ENCODE measurements at places on chromosomes 7 and 10. TPM values are rescaled to one million over a fixed set of nuclear protein-coding genes. Genes with fewer than 3 reads are reported as not detected.

GRCh38 chr10:97964748-97965147 is 65.7 kb downstream of the CRTAC1 start:
- H3K27ac ChIP-seq = no peak overlapping the region
- no peaks in the 10 kb centered on the region for H3K4me1 ChIP-seq
- peaks cover 18% of the 10 kb centered on the region for H3K27me3 ChIP-seq
- no peak for DNase-seq
- H3K36me3 ChIP-seq = no peaks in the 10 kb centered on the region
- H3K4me3 ChIP-seq = no peak overlapping the region

DNA sequence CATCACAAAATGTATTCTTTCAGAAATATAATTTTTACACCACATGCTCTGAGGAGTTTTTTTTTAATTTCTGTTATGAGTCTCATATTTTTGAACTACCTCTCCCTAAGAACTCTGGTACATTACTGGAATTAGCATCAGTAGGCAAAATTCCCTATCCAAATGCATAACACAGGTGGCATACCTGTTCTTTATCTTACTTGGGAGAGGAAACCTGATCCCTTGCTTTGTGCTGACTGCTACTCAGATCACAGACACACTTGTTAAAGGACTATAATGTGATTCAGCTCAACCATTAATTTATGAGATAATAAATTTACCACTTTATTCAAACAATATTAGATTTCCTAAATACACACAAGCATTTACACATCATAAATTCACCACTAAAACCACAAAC is 617.2 kb downstream of the GRM8 start:
- H3K27me3 ChIP-seq = no peaks in the 10 kb centered on the region
- H3K36me3 ChIP-seq = no peaks in the 10 kb centered on the region
- no peaks in the 10 kb centered on the region for H3K4me1 ChIP-seq
- DNase-seq = no peak
- no peak overlapping the region for H3K4me3 ChIP-seq

- peak; percentile 45 for DNase-seq
- peaks cover 38% of the 10 kb centered on the region for H3K4me1 ChIP-seq
- H3K36me3 ChIP-seq = no peaks in the 10 kb centered on the region
- H3K27me3 ChIP-seq = peaks cover 2% of the 10 kb centered on the region
These were observed 20.1 kb upstream of the CABCOCO1 start for GRCh38 chr10:61642676-61643075.

DNA sequence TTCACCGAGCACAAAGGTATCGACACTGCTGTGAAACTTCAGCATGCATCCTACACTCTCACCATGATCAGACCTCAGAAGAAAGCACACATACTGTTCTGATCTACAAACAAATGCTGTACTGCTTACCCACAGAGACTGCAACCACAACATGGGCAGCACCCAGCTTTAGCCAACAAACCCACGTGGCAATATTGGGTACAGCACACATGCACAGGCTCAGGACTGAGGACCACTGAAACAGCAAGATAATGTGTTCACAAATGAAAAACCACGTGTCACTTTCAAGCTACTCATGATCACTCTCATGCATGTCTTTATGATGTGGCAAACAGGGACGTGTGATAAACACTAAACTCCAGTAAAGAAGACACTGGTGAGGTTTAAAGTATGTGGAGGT is 119.3 kb upstream of the PTN start:
- H3K36me3 ChIP-seq = peaks cover 12% of the 10 kb centered on the region
- H3K4me3 ChIP-seq = peak overlapping the region; percentile 52
- peaks cover 35% of the 10 kb centered on the region for H3K4me1 ChIP-seq
- DNase-seq = no peak
- no peaks in the 10 kb centered on the region for H3K27me3 ChIP-seq
- peak overlapping the region; percentile 75 for H3K27ac ChIP-seq

GRCh38 chr10:90213346-90213745 is 512.0 kb downstream of the KIF20B start:
- H3K4me3 ChIP-seq = no peak overlapping the region
- no peaks in the 10 kb centered on the region for H3K36me3 ChIP-seq
- H3K27ac ChIP-seq = no peak overlapping the region
- no peak for DNase-seq

DNA sequence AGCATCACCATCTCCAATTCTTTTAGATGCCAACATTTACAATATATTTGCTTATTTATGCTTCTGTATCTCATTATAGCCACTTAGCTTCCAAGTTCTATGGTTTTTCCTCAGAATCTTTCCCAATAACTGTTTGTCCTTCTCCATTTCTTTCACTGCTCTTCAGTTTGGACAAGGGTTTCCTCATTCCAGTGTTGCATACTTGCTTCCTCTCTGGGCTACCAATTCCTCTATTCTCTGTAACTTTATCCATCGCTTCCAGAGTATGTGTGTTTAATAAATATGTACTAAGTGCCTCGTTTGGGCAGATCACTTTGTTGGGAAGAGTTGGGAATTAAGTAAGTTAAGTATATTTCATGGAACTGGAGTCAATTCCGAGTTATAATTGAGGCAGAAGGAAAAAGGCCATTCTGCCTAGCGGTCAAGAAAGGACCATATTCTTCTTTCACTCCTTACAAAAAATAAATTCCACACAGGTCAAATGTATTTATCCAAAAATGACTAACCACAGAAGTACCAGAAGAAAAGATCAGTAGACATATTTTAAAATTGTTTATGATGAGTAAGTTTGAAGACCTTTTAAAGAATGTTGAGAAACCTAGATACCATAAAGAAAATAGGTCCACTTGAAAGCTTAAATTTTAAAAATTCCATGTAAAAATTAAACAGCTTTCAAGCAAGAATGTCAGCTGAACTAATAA is 10.8 kb downstream of the STAMBPL1 start:
- peaks cover 92% of the 10 kb centered on the region for H3K4me1 ChIP-seq
- DNase-seq = no peak
- H3K36me3 ChIP-seq = peaks cover 19% of the 10 kb centered on the region
- H3K27ac ChIP-seq = peak overlapping the region; percentile 46
- H3K4me3 ChIP-seq = peak overlapping the region; percentile 36
- no peaks in the 10 kb centered on the region for H3K27me3 ChIP-seq

GRCh38 chr7:26397796-26398426 is 106.2 kb downstream of the SNX10 start:
- H3K36me3 ChIP-seq = no peaks in the 10 kb centered on the region
- no peak overlapping the region for H3K27ac ChIP-seq
- H3K4me3 ChIP-seq = peak overlapping the region; percentile 68
- no peak for DNase-seq
- peaks cover 7% of the 10 kb centered on the region for H3K4me1 ChIP-seq

DNA sequence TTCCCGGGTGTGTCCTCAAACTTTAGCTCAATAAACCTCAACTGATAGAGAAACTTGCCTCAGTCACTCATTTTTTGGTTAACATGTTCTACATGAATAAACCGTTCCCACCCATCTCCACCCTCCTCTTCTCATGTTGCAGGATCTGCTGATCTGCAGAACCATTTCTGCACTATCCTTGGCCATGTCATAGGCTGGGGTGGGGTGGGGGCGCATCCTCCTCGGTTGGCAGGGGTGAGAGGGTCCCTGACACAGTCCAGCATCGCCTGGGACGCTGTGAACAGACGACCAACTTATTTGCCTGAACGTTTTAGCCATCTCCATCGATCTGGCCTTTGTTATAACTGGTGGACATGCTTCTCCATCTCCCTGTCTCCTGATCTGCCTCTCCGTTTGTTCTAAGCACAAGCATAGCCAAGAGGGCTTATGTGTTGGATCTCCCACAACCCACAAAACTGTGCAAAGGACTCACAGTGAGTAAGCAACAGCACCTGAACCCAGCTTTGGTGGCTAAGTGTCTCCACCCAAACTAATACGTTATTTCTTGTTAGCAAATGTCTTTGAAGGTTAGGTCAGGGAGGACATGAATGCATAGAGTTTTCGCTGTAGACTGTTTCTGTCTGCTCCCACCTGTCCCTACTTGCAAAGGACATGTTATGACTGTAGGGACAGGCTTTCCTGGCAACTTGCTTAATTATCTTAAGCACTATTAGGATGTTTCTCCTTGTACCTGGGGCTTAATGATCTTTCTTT is 51.7 kb downstream of the PRKCQ start:
- H3K27me3 ChIP-seq = peaks cover 13% of the 10 kb centered on the region
- no peak for DNase-seq
- H3K4me1 ChIP-seq = no peaks in the 10 kb centered on the region
- no peak overlapping the region for H3K4me3 ChIP-seq

GRCh38 chr7:127189886-127190285 is 62.9 kb downstream of the GRM8 start:
- no peaks in the 10 kb centered on the region for H3K4me1 ChIP-seq
- DNase-seq = no peak
- no peak overlapping the region for H3K4me3 ChIP-seq
- H3K36me3 ChIP-seq = no peaks in the 10 kb centered on the region
- H3K27ac ChIP-seq = no peak overlapping the region
- H3K27me3 ChIP-seq = no peaks in the 10 kb centered on the region

DNA sequence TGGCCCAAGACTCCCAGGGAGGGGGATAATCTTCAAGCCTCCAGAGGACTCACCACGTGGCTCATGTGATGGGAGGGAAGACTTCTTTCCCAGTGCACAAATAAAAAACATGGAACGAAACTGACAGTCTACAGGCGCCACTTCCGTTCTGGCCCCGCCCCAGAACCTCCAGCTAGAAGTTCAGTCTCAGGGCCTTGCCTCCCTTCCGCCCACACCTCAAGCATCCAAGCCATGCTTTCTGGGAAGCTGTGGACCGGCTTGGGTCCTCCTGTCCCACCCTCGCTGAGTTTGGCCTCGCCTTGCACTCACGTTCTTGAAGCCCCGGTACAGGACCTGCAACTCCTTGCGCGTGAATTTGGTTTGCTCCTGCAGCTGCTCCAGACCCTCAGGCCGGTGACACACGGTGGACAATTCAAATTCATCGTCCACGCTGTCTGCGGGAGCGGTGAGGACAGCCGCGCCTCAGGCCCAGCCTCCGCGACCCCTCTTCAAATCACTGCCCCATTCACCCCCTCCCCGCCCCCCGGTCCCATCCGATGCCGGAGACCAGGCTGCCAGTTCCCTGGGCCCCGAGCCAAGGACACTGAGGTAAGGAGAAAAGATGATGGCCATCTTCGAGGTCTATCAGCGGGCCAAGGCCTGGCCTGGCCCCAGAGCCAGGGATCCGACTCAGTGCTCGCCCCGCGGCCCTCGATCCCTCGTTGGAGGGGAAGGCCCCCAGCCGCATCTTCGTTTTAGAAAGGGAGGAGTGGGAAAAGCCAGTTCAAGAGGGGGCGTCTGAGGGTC is 10.7 kb upstream of the OGA start:
- no peak overlapping the region for H3K4me3 ChIP-seq
- no peak overlapping the region for H3K27ac ChIP-seq
- no peaks in the 10 kb centered on the region for H3K27me3 ChIP-seq
- peaks cover 37% of the 10 kb centered on the region for H3K4me1 ChIP-seq
- no peak for DNase-seq

- no peak overlapping the region for H3K4me3 ChIP-seq
- H3K36me3 ChIP-seq = no peaks in the 10 kb centered on the region
- no peaks in the 10 kb centered on the region for H3K27me3 ChIP-seq
These were observed 404.3 kb upstream of the NPVF start for GRCh38 chr7:25632616-25633015.

- DNase-seq = no peak
- H3K4me3 ChIP-seq = no peak overlapping the region
- peak overlapping the region; percentile 51 for H3K27ac ChIP-seq
- H3K4me1 ChIP-seq = peaks cover 26% of the 10 kb centered on the region
These were observed 44.1 kb downstream of the LOXL4 start for GRCh38 chr10:98223874-98224273.

GRCh38 chr10:124381011-124381611 is 37.6 kb downstream of the OAT start:
- no peak overlapping the region for H3K4me3 ChIP-seq
- peaks cover 29% of the 10 kb centered on the region for H3K27me3 ChIP-seq
- H3K4me1 ChIP-seq = no peaks in the 10 kb centered on the region
- H3K27ac ChIP-seq = no peak overlapping the region
- H3K36me3 ChIP-seq = no peaks in the 10 kb centered on the region
- no peak for DNase-seq

DNA sequence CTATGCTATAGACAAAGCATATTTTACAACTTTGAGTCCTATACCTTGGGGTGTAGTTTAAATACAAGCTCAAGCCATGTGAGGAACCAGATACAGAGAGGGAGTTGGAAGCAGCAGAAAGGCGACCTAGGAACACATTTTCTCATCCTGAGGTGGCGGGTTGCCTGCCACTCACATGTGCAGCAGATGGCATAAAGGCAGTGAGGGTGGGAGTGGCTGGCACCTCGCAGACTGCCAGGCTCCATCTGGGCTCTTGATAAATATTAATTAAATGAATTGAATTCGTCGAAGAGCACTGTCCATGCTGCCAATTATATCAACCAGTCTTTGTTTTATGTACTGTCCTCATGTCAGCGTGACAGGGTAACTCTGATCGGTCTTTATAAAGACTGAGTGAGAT is 79.0 kb upstream of the SEMA3C start:
- H3K4me3 ChIP-seq = no peak overlapping the region
- H3K27ac ChIP-seq = no peak overlapping the region
- peaks cover 6% of the 10 kb centered on the region for H3K4me1 ChIP-seq
- no peak for DNase-seq

GRCh38 chr7:111108000-111108399 is 17.1 kb downstream of the LRRN3 start:
- peaks cover 4% of the 10 kb centered on the region for H3K36me3 ChIP-seq
- no peak overlapping the region for H3K27ac ChIP-seq
- DNase-seq = no peak
- peaks cover 39% of the 10 kb centered on the region for H3K4me1 ChIP-seq
- H3K27me3 ChIP-seq = no peaks in the 10 kb centered on the region
- H3K4me3 ChIP-seq = no peak overlapping the region

Gene CALHM2
- 40.9 TPM for total RNA-seq

Gene NRP1
- 138 TPM for total RNA-seq

Gene RNF148
- not detected for total RNA-seq

Gene DENND2A
- total RNA-seq = 0.69 TPM

Gene CALHM3
- total RNA-seq = not detected

Gene TNS3
- 67.0 TPM for total RNA-seq

Gene TAS2R60
- not detected for total RNA-seq

Measured in HFFc6 (cell line).